ENCODE measurements at places on chromosomes 11 and 22. TPM values are rescaled to one million over a fixed set of nuclear protein-coding genes. Genes with fewer than 3 reads are reported as not detected.
A peak's percentile ranks its signal among the peaks of the same experiment; 100 is the strongest.

DNA sequence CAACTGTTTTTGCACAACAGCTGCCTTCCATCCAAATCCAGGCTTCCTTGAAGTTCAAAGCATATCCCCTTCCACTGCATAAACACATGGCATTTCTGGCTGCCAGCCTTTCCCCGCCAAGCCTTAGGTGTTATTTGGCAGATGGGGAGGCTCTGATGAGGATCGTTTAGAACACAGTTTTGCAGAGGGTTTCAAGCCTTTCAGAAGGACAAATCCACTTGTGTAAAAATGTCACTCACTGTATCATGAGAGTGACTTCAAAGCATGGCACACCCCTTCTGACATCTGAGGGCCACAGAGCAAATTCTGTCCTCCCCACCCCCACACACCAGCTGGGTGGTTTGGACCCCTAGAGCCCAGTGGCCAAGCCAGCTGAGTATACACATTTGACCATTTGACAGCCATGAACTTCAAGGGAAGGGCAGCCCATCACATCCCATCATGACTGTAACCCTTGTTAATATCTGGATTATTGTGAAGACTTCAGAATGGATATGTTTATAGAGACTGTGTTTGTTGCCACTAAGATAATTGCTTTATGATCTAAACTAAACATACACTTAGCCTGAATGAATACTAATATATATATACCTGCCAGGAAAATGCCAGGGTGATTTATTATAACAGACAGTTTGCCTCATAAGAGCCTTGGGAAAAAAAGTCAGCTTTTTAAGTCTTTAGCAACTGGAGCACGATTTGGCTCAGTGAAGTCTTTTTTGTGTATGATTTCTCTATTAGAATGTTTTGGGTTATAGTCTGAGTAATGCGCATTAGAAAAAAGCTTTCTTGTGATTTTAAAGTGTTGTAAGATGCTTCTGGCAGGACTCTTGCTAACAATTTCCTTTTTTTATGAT, 31.9 kb downstream of the FBLN1 start:
- DNase-seq, result no peak

DNA sequence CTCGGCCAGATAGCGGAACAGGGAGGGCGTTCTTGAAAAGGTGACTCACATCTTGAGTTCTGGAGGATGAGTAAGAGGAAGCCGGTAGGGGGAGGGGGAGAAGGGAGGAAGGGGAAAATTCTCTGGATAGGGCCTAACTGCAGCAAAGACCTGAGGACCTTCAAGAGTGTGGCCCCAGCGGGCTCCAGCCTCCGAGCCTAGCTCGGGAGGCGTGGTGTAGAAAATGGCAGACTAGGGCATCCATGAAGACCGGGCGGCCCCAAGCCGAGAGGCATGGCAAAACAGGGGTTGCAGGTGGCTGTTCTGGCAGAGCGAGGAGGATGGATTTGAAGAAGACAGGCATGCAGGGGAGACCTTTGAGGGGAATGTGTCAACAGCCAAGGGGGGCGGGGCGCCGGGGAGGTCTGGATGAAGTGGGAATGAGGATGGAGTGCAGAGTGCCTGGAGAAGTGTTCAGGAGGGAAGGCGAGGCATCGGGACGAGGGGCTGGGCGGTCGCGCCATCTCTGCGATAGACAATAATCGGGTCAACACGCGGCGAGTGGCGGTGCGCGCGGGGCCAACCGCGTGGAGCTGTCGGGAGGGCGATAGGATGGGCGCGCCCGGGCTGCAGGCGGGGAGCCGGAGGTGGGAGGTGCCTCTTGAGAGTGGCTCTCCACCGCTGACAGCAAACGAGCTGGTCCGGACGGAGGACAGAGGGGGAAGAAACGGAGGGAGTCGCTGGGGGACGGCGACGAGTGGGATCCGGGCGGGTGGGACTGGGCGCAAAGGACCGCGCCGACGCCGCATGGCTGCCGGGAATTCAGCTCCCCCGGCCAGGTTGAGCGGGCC, 40.0 kb upstream of the CREB3L1 start:
- DNase-seq, result peak; percentile 76

GRCh38 chr11:71488681-71489270, 35.8 kb downstream of the NADSYN1 start:
- DNase-seq, result no peak

The OOSP1 gene
- total RNA-seq, result not detected

The POTEH gene
- total RNA-seq, result not detected

The OR51B4 gene
- total RNA-seq, result not detected

DNA sequence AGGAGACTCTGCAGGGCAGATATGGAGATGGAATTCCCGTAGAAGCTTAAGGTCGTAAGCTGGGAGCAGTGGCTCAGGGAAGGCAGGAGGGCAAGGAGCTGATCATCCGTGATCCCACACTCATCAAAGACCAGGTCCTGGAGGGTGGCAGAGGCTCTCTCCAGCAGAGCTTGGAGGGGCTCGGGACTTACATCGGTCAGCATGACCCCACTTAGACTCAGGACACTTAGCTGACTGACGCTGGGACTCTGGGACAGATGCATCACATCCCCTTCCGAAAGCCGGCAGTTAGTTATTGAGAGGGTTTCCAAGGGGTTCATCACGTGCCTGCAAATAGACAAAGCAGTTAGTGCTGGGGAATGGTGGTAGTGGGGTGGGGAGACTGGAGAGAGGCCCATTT, 10.7 kb downstream of the PRAME start:
- DNase-seq, result no peak

The GNB1L gene
- total RNA-seq, result 3.4 TPM

DNA sequence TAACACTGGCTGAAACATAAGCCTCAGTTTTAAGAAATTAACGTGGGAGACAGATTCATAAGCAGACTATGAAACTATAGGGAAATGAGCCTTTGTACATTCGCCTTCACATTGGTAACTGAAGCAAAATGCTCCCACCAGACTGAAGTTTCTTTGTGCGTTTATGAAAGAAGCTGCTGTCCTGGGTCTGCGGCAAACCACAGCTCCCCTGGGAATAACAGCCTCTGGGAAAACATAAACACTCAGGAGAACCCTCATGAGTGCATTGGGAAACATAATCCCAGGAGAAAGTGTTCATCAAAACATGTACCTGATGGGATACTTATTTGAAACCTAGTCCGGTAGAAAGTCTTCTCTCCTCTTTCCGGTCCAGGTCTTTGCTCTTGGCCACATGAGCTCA, 193.1 kb upstream of the LARGE1 start:
- DNase-seq, result no peak

- no peak for DNase-seq
Measured at GRCh38 chr11:46555267-46556054, 38.4 kb downstream of the AMBRA1 start.

DNA sequence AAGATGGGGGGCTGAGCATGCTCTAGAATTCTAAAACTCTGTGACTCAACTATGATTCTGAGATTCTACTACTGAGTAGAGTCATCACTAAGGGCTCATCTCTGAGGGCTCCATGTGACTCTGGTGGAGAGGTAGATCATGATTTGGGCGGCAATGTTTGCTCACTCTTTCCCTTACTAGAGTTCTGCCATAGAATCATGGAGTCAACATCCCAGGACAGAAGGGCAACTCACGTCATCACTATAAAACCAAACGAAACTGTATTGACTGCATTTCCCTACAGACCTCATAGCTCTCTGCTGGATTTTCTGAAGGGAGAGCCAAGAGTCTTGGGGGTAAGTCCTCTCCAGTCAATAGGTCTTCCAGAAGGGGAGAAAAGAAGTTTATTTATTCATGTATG, at the start of gene MS4A14:
TSS of gene MS4A14 (plus strand) at position 78 of the 400 bp plus-strand sequence. CDS start at position 198, 120 bp downstream.
- no peak for DNase-seq

The MS4A12 gene
- not detected for total RNA-seq

GRCh38 chr11:126109941-126110731, 47.5 kb upstream of the CDON start:
- no peak for DNase-seq

GRCh38 chr11:31786996-31787685, 24.0 kb downstream of the PAX6 start:
- no peak for DNase-seq

The ARHGAP1 gene
- total RNA-seq, result 65.2 TPM

GRCh38 chr22:35977136-35977535, 51.5 kb downstream of the RBFOX2 start:
- DNase-seq, result no peak

- DNase-seq, result no peak
Measured at GRCh38 chr22:34950489-34950888, 115.5 kb upstream of the ISX start.

The MS4A14 gene
- total RNA-seq, result 0.52 TPM

The SMIM35 gene
- not detected for total RNA-seq

The APOL4 gene
- total RNA-seq, result 3.8 TPM

- no peak for DNase-seq
Measured at GRCh38 chr22:43272301-43272700, 70.9 kb downstream of the SCUBE1 start.

DNA sequence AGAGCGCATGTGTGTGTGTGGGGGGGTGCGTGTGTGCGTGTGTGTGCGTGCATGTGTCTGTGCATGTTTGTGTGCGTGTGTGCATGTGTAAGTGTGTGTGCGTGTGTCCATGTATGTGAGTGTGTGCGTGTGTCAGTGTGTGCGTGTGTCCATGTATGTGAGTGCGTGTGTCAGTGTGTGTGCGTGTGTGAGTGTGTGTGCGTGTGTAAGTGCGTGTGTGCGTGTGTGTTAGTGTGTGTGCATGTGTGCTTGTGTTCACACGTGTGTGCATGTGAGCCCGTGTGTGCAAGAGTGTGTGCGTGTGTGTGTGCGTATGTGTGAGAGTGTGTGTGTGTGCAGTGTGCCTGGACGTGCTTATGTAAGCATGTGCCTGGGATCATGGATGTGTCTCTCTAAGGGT, 14.7 kb upstream of the APOL6 start:
- no peak for DNase-seq

The SLC5A12 gene
- not detected for total RNA-seq

Measured in left ventricle myocardium superior (tissue), 1 donor.